ENCODE measurements at places on chromosomes 2 and 18.

GRCh38 chr2:11584525-11585056 is 50.7 kb downstream of the GREB1 start:
- no peak for DNase-seq

- no peak for DNase-seq
These were observed 72.9 kb downstream of the PTRHD1 start for GRCh38 chr2:24720310-24720709.

- DNase-seq: no peak
These were observed 306.0 kb upstream of the COL3A1 start for GRCh38 chr2:188668017-188668680.

DNA sequence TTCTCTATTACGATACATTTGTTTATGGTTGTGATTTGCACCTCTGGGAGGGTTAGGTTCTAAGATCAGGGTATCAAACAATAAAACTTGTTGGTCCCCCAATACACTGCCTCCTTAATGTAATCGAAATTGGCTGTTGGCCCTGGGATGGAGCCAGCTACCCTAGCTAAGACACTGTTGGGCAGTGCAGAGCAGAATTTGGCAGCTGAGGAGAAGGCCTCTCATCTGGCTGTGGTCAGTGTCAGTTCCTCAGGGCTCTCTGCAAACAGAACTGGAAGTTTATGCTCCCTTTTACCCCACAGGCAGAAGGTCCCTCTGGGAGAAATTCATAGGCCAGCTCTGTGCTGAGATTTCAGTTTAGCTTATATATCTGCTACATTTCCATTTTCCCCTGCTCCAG is 8.6 kb upstream of the HAAO start:
- no peak for DNase-seq

GRCh38 chr2:8357738-8358518 is 323.9 kb upstream of the ID2 start:
- no peak for DNase-seq

- DNase-seq: no peak
These were observed at the start of gene EVX2 for GRCh38 chr2:176083796-176084261. Gene EVX2, minus strand, starts transcription at chr2:176083962. Its CDS starts 186 bp downstream, at chr2:176083776.

DNA sequence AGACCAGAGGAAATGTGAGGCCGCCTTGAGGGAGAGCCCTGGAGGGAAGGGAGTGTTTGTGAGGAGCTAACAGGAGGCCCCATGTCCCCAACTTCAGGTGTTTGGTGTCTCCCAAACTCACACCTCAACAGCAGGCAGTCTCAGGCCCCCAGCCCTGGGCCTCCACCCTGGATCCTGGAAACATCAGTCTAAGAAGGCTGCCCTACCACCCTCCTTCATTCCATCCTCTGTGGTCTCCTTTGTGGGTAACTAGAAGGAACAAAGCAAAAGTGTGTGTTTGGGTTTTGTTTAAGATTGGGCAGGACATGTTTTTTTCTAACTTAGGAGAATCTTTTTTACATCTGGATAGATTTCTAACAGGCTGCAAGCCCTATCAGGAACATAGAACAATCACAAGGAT is 404.3 kb downstream of the BCL11A start:
- no peak for DNase-seq

DNA sequence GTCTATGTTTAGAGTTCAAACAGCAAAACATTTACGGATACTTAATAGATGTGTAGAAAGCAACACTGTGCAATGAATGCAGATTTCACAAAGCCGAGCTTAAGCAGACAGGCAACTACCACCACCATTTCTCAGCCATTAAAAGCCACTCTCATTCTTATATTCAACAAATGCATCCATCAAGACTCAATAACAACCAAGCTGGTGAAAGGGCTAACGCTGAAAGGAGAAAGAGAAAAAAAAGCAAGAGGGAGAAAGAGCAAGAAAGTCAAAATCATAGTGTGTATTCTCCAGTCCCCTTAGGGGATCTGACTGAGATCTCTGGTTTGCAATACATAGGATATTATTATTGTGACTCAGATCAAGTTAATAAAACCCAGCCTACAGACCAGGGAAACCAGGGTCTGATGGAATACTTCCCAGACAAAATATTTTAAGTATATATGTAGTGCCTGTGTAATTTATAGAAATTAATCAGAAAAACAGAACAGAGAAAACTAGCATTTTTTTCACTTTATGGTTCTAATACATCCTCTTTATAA is 14.1 kb downstream of the SATB2 start:
- no peak for DNase-seq

DNA sequence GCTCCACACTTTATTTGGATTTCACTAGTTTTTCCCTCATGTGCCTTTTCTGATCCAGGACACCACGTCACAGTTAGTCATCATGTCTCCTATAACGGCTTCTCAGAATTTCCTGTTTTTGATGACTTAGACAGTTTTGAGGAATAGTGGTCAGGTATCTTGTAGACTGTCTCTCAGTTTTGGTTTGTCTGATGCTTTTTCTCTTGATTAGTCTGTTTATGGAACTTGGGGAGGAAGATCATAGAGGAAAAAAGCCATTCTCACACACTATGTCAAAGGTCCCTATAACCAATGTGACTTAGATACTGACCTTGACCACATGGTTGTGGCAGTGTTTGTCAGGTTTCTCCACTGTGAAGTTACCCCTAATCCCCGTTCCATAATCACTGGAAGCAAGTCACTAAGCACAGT is 89.0 kb downstream of the RAPH1 start:
- no peak for DNase-seq
